Diencephalon (tissue), 1 donor: ENCODE measurements at places on chromosomes 6 and 20. TPM values are rescaled to one million over a fixed set of nuclear protein-coding genes. Genes with fewer than 3 reads are reported as not detected.

The CRYBG1 gene
- total RNA-seq: 1.6 TPM

The LPA gene
- 7.6 TPM for total RNA-seq

The PRDM13 gene
- 0.46 TPM for total RNA-seq

The CST1 gene
- total RNA-seq: not detected

The C6orf58 gene
- total RNA-seq: 1.2 TPM

The PTPRT gene
- total RNA-seq: 41.5 TPM

The SLC2A10 gene
- 8.8 TPM for total RNA-seq

The TRIM31 gene
- not detected for total RNA-seq

The POU5F1 gene
- total RNA-seq: not detected

The LZTS3 gene
- 36.9 TPM for total RNA-seq

The PRDM1 gene
- 1.8 TPM for total RNA-seq

The CST2 gene
- total RNA-seq: not detected

The FAXC gene
- 44.8 TPM for total RNA-seq

The STX11 gene
- total RNA-seq: 1.4 TPM

The TNXB gene
- 6.0 TPM for total RNA-seq

The RNF146 gene
- total RNA-seq: 102 TPM

The FOXS1 gene
- total RNA-seq: 1.4 TPM

The UBE2V1 gene
- total RNA-seq: 48.4 TPM

The WFDC10B gene
- not detected for total RNA-seq

The AVP gene
- total RNA-seq: 51.9 TPM

The FOXP4 gene
- total RNA-seq: 2.1 TPM

The HAO1 gene
- total RNA-seq: not detected

The ADGRB3 gene
- 183 TPM for total RNA-seq

The PSMB9 gene
- total RNA-seq: 3.2 TPM

The ZBTB12 gene
- 19.4 TPM for total RNA-seq

The DNAH8 gene
- under 0.01 TPM for total RNA-seq

The GHRH gene
- 2.3 TPM for total RNA-seq

The SPATS1 gene
- total RNA-seq: 1.2 TPM

The LRRC1 gene
- total RNA-seq: 12.5 TPM

The LAMA5 gene
- 12.9 TPM for total RNA-seq

The ELOVL2 gene
- total RNA-seq: 35.3 TPM

The KIF13A gene
- 35.5 TPM for total RNA-seq

The SEMG1 gene
- total RNA-seq: not detected
